Esophagus squamous epithelium (tissue), 5 donors: ENCODE measurements at places on chromosomes 7 and 10.

DNA sequence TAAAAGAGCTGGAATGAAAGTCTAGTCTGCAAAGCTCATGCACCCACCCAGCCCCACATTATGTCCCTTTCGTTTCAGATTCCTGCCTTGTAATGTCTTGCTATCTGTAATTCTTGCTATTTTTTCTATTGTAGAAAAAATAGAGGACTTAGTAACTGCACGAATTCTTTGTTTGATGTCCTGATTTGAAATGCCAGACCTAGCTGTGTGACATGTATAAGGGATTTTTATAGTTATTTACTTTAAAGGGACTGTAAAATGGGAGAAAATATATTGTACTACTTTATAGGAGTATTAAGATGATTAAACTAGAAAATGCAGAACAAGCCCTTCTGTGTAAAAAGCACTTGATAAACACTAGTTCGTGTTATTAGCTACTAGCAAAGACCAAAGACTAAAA is 32.4 kb downstream of the TARP start:
- no peak for DNase-seq

DNA sequence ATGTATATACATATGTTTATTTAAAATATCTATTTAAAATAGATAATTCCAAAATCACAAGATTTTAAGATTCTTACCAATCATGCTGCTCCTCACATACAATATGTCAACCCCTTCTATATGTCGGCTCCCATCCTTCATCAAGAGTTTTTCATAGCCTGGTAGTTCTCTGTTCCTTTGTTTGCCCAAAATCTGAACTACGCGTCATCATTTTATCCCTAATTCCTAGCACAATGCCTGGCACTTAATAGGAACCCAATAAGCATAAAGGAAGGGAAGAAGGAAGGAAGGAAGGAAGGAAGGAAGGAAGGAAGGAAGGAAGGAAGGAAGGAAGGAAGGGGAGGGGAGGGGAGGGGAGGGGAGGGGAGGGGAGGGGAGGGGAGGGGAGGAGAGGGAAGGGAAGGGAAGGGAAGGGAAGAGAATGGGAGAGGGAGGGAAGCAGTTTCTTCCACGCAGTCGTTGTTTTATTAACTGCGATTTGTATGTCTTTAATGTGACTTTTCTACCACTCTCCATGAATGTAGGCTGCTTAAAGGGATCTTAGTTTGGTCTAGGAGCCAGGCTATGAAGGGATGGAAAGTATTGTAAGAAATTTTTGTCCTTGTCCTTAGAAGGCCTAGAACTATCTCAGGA is 83.3 kb upstream of the PCGF5 start:
- DNase-seq = no peak

DNA sequence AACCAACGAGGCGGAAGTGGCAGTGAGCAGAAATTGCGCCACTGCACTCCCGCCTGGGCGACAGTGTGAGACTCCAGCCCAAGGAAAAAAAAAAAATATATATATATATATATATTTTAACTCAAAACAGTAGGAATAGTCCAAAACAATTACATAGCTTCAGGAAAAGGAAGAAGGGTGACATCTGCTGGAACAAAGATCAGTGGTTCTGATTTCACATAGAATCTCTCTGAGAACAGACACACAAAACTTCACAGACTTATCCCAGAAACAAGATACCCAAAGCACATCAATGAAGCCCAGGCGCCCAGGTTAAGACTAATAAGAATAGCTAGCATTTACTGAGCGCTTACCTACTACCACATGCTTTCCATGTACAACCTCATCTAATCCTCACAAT is 45.0 kb downstream of the DNMBP start:
- DNase-seq = no peak

DNA sequence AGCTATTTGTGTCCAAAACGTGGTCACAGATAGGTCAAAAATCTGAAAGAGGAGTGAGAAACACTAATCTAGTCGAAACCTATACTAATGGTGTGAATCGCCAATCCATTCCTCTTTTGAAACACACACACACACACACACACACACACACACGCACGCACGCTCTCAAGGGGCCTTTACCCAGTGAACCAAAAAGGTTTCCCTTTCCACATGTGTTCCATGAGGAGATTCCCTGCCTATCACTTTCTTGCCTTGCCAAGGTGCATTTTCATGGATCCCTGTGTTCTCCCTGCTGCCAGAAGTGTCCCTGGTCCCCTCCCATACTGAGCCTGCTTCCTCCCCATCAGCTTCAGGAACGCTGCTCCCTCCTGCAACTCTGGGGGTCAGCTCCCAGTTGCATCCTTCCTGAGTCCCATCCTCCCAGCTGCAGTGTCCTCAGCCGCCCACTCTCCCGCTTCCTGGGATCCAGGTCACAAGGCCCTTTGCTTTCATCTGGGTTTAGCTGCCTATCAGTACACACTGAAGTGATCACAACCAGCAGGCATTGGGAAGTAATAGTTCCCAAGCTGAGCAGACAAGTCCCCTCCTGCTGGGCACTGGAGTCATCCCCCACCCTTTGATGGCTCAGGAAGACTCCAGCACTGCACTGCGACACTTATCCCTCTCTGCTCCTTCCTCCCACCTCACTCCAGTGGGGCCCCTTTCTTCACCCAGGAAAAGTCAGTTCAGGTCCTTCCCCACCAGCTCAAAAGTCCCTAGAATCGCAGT is 49.2 kb upstream of the KCNMA1 start:
- DNase-seq = no peak

DNA sequence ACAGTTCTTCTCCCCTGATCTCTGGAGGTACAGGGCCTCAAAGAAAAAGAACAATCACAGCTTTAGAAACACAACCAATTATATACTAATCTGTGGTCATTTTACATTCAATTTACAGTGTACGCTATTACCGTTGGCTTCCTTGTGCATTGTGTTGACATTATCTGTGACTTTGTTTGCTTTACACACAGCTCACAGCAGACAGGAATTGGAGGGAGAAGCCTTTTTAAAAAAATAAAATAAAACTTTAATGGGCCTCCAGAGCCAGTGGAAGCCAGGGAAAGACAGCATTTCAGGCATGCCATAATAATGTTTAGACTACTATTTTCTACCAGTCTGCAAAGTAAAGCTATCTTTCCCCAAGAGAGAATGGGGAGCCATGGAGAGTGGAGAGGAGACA is 179.0 kb upstream of the ADO start:
- no peak for DNase-seq

DNA sequence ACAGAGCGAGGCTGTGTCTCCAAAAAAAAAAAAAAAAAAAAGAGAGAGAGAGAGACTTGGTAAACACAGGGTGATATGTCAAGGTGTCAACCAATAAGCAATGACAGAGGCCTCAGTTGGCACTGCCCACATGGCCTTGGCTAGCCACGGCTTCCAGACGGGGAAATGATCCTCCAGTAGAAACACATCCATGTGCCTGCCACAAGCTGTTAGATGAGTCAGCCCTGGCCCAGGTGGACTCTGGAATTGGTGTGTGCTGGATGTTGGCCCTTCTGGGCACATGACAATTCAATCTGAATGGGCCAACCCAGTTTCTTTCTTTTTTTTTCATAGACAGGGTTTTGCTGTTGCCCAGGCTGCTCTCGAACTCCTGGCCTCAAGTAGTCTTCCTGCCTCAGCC is 13.7 kb downstream of the RFC2 start:
- DNase-seq = no peak

- DNase-seq = no peak
Observed at GRCh38 chr10:62106929-62107519, 161.6 kb downstream of the RTKN2 start.

DNA sequence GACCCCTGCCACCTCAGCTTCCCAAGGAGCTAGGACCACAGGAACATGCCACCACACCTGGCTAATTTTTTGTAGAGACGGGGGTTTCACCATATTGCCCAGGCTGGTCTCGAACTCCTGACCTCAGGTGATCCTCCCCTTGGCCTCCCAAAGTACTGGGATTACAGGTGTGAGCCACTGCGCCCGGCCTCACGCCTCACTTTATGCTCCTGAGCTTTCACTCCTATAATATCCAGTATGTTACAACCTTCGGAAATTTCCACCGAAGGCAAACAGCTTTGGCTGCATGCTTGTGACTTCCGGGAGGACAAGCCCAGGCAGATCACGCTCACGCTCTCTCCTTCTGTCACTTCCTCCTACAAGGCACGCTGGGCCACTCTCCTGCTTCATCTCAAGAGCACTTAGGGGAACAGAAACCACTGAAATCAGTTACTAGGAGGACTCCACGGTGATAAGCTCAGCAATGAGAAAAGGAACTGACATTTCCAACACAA is 4.4 kb upstream of the MAD1L1 start:
- DNase-seq = peak; percentile 31

DNA sequence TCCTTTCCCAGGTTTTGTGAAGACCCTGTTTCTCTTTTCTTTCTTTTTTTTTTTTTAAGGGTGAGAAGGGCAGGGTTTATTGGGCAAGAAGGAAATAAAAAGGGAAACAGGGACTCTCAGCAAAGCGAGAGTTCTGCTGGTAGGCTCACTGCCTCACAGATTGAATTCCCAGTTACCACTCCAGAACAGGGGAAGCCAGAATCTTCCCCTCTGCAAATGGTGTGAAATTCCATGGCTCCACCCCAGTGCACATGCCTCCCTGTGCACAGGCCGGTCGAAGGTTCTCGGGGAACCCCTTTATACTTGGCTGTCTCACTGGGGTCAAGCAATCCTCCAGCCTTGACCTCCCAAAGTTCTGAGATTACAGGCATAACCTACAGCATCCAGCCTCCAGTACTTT is 10.5 kb upstream of the GUSB start:
- DNase-seq = no peak

- no peak for DNase-seq
Observed at GRCh38 chr10:99785646-99786045, 3.2 kb downstream of the ABCC2 start.

GRCh38 chr7:111758332-111758731 is 196.0 kb upstream of the IMMP2L start:
- DNase-seq = no peak

DNA sequence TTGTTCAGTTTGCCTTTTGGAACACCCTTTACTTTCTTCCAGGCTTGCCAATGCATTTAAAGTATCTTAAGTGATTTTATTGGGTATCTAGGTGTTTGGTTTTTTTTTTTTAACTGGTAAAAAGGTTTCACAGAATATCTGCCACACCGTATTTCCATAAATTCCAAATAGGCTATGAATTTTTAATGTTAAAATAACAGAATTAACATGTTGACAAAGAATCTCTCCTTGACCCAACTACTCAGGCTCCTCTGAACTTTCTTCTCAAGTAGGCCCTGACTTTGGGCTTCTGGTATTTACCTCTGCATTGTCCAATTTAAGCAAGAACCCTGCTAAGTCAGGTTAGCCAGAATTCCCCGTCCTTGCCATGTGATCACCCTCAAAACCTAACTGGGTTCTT is 61.2 kb upstream of the PLA2G12B start:
- DNase-seq = no peak

GRCh38 chr7:158067931-158068482 is 519.6 kb downstream of the PTPRN2 start:
- DNase-seq = no peak

- no peak for DNase-seq
Observed at GRCh38 chr10:10392511-10392910, 625.2 kb upstream of the CELF2 start.

- no peak for DNase-seq
Observed at GRCh38 chr10:121007264-121007663, 156.1 kb downstream of the WDR11 start.

DNA sequence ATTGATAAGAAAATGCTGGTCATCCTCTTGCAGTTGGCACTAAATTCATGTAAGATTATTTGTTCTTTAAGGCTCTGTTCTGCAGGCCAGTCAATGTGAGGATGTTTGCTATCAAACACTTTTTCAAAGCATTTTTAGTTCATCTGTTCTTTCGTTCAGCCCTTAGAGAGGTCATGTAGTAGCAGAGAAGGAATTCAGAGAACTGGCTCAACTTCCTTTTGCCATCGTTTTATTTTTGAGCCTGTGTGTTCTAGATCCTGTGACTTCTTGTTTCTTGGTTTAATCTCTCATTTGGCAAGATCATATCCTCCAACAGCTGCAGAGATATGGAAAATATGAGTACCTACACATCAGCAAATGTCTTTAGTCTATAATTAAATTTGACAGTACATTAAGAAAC is 184.3 kb downstream of the NRP1 start:
- DNase-seq = no peak

GRCh38 chr7:34995757-34996156 is 41.5 kb downstream of the DPY19L1 start:
- DNase-seq = no peak

DNA sequence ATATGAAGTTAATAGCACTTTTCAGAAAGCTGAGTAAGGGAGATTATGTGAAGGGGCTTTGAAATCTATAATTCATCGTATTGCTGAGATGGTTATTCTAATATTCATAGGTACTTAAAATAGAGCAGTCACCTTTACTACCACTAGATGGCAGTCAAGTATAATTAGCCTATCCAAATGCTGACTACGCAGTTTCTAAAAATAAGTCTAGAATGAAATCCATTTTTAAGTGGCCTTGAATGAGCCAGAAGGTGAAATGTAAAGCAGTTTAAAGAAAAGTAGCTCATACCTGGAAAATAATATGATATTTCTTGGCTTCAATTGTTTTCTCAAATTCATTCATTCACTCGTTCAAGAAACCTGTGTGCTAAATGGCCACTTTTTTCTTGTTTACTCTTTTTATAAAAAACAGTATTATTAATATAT is 1277.1 kb downstream of the GATA3 start:
- DNase-seq = no peak

DNA sequence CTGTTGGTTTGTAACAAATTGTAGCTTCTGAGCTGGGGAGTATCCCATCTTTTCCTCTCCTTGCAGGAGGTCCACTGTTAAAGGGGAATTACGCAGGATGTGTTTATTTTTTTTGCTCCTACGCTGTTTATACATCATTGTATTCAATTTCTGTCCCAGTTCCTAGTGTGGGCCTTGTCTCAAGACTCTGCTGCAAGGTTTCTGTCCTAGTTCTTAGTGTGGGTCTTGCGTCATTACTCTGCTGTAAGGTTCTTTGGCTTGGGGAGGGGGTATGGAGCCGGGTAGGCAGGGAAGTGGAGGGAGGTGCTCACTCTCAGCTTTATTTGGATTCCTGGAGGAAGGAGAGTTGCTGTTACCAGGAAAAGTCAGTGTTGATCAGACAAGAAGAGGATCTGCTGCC is 64.0 kb upstream of the TRIM8 start:
- DNase-seq = no peak

GRCh38 chr7:91230503-91230902 is 33.7 kb upstream of the FZD1 start:
- DNase-seq = no peak

DNA sequence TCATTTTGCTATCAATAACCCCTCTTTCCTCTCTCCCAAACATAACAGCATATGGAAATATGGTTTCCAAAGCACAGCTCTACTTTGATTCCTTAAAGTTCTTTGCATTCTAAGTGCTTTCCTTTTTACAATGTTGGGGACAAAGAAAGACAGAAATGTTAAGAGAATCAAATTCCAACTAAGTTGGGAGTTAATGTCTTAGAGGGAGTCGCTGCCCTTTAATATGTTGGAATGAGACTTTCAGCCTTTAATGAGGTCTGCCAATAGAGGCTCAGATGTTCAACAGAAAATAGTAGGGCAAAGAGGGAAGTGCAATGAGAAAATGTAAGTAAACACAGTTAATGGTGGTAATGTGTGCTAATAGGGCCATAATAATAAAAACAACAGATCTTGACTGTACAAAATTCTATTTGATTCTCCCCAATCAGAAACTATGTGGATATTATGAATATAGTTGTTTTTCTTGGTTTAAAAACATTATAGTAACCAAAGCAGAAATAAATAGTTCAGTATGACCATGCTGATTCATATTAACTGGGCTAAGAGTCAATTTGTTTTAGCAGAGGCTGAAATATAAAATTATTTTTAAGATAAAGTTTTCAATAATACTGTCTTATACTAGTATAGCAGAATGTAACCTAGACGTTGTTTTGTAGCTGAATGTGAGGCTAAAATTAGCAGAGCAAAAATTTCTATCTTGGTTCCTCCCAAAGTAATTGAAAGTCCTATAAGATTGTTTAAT is 10.3 kb downstream of the HYCC1 start:
- DNase-seq = no peak
